ENCODE measurements at places on chromosomes 13 and 19. TPM values are rescaled to one million over a fixed set of nuclear protein-coding genes. Genes with fewer than 3 reads are reported as not detected.
A peak's percentile ranks its signal among the peaks of the same experiment; 100 is the strongest.

SCN1B gene
- total RNA-seq, result 68.3 TPM

FCHO1 gene
- total RNA-seq, result 2.1 TPM

FGF21 gene
- not detected for total RNA-seq

CAPN12 gene
- total RNA-seq, result 1.7 TPM

HSH2D gene
- total RNA-seq, result not detected

ZNF135 gene
- total RNA-seq, result 2.1 TPM

WDR87 gene
- total RNA-seq, result not detected

PLPPR2 gene
- 22.0 TPM for total RNA-seq

ZSCAN4 gene
- not detected for total RNA-seq

DNA sequence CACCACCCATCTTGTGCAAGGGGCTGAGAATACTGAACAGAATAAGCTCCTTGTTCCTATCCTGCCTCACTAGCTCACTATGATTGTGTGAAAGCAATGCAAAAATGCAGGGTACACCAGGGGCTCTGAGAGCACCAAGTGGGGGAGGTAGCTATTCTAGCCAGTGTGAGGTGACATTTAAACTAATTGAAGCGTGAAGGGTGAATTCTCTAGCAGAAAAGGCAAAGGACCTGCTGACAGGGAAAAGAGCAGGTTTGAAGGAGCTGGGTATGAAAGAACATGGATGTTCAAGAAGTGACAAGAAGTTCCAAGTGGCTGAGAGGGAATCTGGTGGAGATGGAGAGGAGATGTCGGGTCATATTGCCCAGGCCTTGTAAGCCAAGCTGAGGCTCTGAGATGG is 64.2 kb downstream of the SIAH3 start:
- DNase-seq, result no peak

GRCh38 chr13:73531014-73531413 is 472.2 kb downstream of the KLF5 start:
- no peak for DNase-seq

GRCh38 chr19:12623361-12624031 is 12.8 kb downstream of the ZNF791 start:
- DNase-seq, result no peak

DNA sequence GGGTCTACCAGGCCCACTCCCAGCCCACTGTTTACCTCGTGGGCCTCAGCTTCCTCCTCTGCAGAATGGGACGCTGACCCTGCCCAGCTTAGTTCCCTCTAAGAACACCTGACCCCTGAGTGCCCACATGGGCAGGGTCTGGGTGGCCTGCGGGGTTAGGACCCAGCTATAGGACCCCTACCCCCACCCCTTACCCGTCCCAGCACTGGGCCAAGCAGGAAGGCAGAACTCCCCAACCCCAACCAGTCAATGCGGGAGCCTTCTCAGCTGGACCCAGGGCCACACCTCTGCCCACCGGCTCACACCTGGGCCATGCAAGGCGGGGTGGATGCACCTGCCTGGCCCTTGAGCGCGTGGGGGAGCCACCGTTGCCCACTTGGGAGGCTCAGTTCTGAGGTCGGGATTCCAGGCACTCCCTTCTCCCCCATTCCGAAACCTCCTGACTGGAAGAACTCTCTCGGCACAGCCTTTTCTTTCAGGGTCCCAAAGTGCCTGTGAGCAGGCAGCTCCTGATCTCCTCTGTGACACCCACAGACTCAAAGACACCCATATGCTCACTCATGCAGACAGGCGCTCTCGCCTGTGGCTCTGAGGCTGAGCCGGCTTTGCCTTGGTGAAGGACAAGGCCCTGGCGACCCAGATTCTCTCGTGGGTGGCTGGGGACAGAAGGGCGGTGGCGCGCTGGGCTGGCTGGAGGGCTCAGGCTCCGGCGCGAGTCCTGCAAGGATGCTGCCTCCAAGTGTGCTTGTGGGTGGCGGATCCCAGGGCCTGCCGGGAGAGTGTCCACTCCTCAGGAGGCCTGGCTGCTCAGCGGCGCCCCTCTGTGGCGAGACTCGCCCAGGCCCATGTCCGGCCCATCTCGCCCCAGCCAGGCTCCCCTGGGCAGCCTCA is 27.9 kb upstream of the PARP4 start:
- DNase-seq, result no peak

DNA sequence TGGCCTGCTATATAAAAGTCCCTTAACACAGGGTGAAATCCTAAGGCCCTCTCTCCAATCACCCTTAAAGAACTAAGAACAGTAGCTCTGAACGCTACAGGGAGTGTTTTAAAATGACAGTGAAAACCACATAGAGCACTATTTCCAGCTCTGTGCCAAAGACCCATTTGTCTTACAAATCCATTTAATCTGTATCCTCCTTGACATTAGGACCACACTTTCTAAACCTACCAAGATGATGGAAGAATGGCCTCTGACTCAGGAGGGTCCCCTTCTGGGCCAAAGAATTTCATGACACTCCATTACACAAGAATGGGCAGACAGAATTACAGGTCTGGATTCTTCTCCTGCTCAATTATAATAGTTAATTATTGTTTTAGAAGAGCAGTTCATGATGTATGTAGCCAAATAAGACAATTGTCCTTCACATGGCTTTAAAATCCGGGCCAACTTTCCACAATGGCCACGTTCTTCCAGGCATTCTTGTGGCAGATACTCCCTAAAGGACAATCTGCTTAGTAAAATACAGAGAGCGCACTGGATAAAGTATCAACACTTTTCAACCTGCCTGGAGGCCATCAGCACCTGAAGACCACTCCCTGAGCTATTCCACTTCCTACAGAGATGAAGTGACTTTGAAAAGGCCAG is 61.0 kb downstream of the STK24 start:
- no peak for DNase-seq

DNA sequence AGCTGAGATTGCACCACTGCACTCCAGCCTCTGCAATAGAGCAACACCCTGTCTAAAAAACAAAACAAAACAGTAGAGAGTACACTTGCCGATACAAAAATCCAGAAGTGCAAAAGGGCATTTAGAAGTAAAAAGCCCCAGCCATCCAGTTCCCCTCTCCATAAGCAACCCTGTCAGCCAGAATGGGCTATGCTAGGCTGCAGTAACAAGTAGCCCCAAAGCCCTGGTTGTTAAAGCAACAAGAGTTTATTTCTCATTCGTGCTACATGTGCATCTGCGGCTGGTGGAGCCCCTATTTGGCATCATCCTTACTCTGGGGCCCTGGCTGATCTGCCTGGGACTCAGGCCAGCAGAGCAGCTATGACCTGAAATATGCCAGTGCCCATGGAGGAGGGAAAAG is 16.9 kb upstream of the UBE2S start:
- no peak for DNase-seq

- no peak for DNase-seq
These were observed 462.2 kb downstream of the TSHZ3 start for GRCh38 chr19:30887042-30887441.

DNA sequence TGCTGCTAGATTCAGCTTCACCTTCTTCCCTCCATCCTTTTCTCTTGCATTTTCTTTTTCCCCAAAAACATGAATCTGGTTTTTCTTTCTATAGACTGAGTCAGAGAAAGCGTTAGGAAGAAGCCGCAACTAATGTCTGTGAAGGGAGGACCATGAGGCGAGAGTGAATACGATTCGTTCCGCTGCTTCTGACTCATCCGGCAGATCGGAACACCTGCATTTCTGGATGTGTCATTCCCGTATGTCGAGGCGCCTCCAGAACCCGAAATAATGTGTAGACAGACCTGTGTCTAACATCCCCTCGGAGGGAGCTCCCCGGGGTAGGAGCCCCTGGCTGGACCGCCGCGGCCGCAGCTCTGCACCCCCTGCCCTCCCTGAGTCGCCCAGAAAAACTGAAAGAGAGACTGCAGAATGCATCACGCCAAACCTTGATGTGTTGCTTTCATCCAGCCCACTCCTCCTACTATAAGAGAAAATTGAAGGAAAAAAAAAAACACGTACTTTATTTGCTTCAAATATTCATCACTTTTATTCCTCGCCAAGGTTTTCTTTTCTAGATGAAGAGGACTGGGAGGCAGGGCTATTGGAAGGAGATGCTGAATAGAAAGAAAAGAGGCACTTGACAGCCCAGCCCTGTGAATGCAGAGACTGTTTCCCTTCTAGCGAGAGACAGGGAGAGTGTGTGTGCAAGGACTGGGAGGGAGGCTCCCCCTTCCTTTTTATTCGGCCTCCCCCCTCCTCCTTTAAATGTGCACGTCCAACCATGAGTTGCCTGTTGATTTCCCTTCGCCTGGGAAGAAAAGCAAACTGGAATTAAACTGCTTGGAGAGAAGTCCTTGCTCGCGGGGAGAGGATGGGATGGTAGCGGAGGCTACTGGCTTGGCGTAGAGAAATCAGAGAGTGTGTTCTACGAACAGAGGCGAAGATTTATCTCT is 616 bp upstream of the PCDH17 start:
- peak; percentile 14 for DNase-seq

- DNase-seq, result no peak
These were observed 13.6 kb downstream of the ACP4 start for GRCh38 chr19:50803633-50804419.

All from heart left ventricle (tissue), 16 donors.